Ascending aorta (tissue), 2 donors: ENCODE measurements at places on chromosomes 2 and 18. TPM values are rescaled to one million over a fixed set of nuclear protein-coding genes. Genes with fewer than 3 reads are reported as not detected.

DNA sequence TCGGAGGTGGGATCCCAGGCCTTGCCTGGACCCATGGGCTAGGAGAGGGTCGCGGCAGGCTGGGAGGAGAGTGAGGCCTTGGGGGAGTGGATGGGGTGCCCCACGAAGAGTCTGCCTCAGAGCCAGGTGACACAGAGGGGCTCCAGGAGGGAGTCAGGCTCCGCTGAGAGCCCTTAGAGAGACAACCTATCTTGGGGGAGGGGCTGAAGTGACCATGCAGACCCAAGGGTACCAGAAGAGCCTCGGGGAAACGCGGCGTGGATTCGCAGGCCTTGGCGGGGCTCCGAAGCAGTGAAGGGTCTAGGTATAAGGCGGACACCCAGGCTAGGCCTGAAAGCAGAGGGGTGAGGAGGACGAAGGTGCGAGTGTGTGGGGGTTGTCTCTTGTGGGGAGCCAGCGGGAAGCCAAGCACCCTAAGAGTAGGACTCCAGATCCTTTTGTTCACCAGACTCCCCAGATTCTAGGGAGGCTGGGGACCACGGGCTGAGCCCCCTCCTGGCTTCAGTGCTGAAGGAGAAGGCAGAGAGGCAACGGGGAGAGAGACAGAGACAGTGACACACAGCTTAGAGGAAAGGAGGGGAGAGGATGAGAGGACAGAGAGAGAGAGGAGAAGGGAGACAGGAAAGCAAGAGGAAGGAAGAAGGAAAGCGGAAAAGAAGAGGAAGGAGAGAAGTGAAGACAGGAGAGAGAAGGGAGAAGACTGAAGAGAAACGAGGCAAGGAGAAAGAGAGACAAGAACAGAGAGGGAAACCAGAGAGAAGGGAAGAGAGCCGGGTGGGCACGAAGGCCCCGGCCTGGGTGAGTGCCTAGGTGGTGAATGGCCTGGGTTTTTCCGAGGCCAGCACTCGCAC, 1.1 kb upstream of the HOXD11 start:
- no peak for DNase-seq

DNA sequence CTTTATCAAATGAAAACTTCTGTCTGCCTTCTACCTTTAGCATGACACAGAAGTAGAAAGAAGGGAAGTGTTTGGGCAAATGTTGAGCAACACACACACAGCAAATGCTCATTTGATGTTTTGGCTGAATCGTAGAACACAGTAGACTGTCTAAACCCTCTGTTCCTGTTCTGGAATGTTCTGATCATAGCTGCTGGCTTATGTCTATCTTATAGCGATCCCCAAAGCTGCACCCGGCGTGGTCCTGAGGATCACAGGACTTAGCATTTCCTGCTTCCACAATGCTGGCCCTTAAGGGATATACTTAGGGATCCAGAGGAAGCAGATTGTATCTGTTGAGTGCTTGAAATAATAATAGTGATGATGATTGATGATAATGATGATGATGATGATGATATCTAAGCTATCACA, 15.2 kb downstream of the GNLY start:
- no peak for DNase-seq

DNA sequence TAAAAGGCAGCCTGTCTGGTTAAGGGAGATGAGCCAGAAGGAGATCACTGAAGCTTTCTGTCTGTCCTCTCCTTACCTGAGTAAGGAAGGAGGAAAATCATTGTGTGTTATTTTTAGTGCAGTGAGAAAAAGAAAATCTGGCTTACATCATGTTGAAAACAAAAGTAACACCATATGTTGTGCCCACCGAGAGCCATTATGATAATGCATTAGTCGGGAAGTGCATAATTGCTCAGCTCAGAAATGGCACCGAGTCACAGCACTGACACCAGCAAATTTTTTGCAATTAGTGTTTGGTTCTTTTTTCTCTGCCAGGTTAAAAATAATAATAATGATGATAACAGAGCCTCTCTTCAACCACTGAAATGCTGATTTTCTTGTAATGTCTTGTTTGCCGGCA, 46.6 kb downstream of the HNMT start:
- DNase-seq = no peak

GRCh38 chr2:178428396-178428806, 22.6 kb downstream of the PRKRA start:
- DNase-seq = no peak

DNA sequence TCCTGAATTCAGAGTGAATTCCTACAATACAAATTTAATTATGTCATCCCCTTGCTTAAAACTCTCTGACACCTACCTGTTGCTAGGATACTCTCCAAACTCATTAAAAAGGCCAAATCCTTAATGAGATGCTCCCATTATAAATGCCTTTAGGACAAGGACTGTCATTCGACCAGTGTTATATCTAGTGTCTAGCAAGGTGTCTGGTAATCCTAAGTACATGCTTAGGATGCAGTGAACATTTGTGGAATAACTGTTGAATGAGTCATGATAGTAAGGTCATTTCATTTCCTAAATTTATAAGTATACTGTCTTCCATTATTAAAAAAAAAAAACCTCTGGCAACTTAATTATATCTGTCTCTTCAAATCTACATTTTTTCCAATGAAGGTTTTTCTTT, 588.9 kb upstream of the NRXN1 start:
- no peak for DNase-seq

DNA sequence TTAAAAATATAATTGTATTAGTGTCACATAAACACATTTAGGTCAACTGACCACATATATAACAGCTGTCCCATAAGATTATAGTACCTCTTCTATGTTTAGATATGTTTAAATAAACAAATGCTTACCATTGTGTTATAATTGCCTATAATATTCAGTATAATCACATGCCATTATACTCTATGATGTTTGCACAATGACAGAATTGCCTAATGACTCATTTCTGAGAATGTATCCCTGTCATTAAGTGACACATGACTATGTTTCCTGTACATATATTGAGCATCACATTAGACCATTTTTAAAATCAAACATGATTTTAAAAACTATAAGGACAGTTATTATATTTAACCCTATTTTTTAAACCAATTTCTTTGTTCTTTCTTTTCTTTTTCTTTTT, 89.8 kb downstream of the HS6ST1 start:
- no peak for DNase-seq

Gene CD8B2
- total RNA-seq = not detected

DNA sequence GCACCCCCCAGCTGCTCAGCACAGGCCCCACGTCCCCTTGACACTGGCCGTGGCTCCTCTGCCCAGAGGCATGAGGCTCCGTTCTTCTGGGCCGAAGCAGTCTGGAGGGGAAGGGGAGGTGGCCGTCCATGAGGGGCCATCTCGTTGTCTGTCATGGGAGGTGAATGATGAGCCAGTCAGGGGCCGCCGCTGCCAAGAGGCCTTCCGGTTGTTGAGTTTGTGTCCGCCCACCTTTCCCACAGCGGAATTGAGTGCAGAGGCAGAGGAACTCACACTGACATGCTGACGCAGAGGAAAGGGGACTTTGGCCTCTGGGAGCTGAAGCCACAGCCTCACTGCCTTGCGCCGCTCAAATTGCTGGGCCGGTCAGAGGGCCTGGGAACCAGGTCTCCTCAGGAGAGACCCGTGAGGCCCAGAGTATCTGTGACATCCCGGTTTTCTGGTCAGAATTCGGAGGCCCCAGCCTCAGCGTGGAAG, 268.4 kb downstream of the ATAD2B start:
- no peak for DNase-seq

Gene CABLES1
- total RNA-seq = 5.4 TPM

Gene GCG
- total RNA-seq = not detected

GRCh38 chr18:46821856-46822711, 65.2 kb upstream of the ST8SIA5 start:
- DNase-seq = no peak

Gene EGR4
- total RNA-seq = not detected

GRCh38 chr2:60046529-60046928, 506.9 kb downstream of the BCL11A start:
- DNase-seq = no peak

GRCh38 chr2:120791243-120791961, 55.7 kb downstream of the GLI2 start:
- no peak for DNase-seq
